Calu3 (cell line): ENCODE measurements at places on chromosomes 1 and 21. TPM values are rescaled to one million over a fixed set of nuclear protein-coding genes. Genes with fewer than 3 reads are reported as not detected.

- peak; percentile 43 for DNase-seq
Observed at GRCh38 chr1:205947024-205947423, 3.8 kb upstream of the SLC26A9 start.

DNA sequence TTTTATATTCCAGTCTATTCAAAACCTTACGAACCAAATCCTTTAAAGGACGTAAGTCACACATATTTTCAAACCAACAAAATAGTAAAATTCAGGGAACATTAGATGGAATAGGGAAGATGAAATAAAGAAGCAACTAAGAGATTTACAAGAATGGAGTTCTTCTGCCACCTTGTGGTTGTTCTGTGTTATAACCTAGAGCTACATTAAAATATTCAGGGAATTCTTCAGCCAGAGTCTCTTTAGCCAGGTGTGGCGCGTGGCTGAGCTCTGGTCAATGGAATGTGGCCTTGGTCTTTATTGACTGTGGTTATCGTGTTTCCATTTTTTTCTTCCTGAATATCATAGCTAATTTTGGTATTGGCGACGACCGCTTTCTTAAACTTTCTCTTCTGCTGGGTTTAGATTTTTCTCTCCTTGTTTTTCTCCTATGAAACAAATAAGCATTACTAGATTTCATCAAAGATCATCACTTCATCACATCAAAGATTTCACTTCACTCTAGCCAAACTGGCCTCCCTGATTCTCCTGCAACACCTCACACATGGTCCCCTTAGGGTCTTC is 221.3 kb downstream of the MRPL39 start:
- DNase-seq, result peak; percentile 19

GRCh38 chr1:167774710-167775109 is 52.9 kb downstream of the MPZL1 start:
- no peak for DNase-seq

DNA sequence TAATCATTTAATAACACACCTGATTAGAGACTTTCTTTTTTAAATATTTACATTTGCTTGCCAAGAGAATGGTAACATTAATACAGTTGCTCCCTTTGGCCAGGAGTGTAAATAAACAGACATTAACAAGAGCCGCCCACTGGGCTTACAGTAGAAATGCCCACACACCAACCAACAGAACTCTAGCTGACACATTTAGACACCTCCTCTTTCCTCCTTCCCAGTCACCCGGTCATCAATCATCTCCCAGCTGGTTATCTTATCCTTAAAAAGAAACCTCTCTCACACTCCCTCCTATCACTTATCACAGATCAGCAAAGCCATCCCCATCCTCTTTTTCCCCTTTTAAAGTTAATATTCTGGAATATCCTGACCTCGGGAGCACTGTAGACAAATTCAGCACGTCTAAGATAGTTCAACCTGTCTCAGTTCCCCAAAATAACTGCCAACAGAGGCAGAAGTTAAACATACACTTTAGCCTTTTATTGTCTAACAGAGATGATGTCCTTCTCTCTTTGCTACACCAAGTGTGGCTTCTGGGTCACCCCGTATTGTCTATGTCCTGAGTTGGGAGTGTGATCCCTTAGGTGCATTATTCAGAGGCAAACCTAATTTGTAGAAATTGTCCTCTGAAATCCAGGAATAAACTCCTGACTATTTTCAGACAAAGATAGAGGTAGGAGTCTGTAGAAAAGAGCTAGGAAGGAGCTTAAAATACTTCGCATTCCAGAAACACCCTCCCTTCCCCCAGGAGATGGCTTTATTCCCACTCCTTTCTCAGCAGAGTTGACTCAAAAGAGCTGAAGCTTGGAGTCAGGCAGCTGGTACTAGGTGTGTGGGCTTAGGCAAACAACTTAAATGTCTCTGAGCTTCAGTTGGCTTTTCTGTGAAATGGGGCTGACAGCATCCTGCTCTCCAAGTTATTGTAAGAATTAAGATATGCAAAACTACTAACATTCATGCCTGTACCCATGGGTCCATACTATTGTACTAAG is 8.8 kb downstream of the MYCL start:
- peak; percentile 24 for DNase-seq

DNA sequence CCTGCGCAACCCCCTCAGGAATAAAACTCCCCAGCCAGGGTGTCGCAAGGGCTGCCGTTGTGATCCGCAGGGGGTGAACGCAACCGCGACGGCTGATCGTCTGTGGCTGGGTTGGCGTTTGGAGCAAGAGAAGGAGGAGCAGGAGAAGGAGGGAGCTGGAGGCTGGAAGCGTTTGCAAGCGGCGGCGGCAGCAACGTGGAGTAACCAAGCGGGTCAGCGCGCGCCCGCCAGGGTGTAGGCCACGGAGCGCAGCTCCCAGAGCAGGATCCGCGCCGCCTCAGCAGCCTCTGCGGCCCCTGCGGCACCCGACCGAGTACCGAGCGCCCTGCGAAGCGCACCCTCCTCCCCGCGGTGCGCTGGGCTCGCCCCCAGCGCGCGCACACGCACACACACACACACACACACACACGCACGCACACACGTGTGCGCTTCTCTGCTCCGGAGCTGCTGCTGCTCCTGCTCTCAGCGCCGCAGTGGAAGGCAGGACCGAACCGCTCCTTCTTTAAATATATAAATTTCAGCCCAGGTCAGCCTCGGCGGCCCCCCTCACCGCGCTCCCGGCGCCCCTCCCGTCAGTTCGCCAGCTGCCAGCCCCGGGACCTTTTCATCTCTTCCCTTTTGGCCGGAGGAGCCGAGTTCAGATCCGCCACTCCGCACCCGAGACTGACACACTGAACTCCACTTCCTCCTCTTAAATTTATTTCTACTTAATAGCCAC is 696 bp downstream of the TGFB2 start:
- DNase-seq, result peak; percentile 70

- no peak for DNase-seq
Observed at GRCh38 chr21:34865400-34866241, 183.5 kb downstream of the RUNX1 start.

- DNase-seq, result no peak
Observed at GRCh38 chr1:201493757-201494617, 12.9 kb downstream of the CSRP1 start.

Gene DNAH14
- 64.3 and 66.8 TPM in 2 replicates for total RNA-seq

- no peak for DNase-seq
Observed at GRCh38 chr21:34640858-34641257, 25.9 kb upstream of the RCAN1 start.

- DNase-seq, result no peak
Observed at GRCh38 chr1:17255336-17255735, 6.4 kb downstream of the PADI3 start.

DNA sequence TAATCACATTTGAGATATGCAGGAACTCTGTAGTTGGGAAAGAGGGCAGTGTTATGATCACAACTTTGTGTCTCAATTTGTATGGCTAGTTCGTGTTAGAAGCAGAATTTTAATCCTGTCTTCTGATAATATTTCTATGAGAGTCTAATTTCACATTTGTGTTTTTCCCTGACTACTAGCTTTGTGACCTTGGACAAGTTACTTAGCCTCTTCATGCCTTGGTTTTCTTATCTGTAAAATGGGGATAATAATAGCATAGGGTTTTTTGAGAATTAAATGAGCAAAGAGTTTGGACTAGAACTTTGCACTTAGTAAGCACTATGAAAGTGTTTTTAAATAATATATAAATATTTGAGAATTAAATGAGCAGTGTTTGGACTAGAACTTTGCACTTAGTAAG is 24.9 kb upstream of the SCAF4 start:
- no peak for DNase-seq

Gene G0S2
- 2.4 and 4.0 TPM in 2 replicates for total RNA-seq

Gene HFM1
- not detected in 2 replicates for total RNA-seq

DNA sequence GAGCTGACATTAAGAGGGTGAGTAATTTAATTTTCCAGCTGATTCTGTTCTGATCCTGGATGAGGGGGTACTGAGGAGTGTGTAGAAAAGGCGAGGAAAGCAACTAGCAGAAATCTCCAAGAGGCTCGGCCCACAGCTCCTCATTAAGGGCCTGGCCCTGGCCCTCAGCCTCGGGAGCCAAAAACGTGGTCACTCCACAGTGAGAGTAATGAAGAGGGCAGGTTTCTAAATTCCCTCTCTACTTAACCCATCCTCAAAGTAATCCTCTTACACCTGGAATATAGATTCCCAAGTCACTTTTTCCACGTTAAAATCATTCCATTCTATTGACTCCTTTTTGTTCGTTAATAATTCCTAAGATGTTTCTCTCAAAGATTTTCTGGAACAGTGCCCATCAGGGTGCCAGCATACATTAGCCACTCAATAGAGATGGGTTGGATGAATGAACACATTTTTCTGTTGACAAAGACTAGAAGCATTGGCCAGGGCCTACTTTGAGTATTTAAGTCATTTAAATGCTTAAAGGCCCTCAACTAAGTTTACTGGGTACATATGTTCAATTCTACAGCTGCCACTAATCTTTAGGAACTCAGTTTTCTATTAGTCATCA is 1.1 kb upstream of the COL11A1 start:
- DNase-seq, result no peak

GRCh38 chr1:111769517-111770146 is 13.9 kb downstream of the DDX20 start:
- peak; percentile 17 for DNase-seq

DNA sequence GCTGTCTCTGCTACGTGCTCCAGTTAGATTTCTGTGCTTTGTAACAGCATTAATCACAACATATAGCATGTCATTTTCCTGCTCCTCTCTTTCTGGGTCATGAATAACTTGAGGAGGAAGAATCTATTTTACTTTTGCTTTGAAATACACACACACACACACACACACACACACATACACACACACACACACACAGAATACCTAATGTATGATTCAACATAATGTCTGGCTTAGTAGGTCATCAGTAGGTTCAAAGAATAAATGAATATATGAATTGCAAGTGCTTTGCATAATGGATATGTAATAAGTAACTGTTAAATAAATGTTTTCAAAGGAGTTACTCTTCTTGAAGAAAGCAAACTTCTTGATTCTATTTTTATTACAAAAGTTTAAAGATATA is 249.0 kb downstream of the PDE4B start:
- DNase-seq, result no peak

- DNase-seq, result no peak
Observed at GRCh38 chr1:204255966-204256365, 42.2 kb upstream of the GOLT1A start.

- DNase-seq, result no peak
Observed at GRCh38 chr1:24472527-24473251, 29.9 kb upstream of the RCAN3 start.

Gene EXO1
- 19.9 and 36.3 TPM in 2 replicates for total RNA-seq

Gene A3GALT2
- 0.61 TPM in 1 of 2 replicates, not detected in the other for total RNA-seq

DNA sequence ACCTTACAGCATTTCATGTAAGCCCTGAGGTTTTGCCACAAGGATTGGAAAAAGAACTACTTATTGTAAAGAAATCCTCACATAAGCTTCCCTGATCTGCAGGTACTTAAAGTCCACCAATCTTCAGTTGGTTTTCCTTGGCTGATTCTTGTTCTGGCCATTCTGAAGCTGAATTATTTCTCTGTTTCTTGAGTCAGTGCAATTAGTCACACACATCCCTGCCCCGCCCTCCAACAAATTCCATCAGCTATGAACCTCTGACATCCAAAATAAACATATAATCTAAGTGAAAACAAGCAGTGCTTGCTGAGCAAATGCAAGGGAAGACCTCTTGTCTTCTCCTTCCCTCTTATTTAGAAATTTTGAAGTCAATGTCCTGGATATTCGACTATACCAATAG is 8.2 kb upstream of the FNDC7 start:
- DNase-seq, result peak; percentile 15

Gene TNFAIP8L2
- total RNA-seq, result not detected in 2 replicates

DNA sequence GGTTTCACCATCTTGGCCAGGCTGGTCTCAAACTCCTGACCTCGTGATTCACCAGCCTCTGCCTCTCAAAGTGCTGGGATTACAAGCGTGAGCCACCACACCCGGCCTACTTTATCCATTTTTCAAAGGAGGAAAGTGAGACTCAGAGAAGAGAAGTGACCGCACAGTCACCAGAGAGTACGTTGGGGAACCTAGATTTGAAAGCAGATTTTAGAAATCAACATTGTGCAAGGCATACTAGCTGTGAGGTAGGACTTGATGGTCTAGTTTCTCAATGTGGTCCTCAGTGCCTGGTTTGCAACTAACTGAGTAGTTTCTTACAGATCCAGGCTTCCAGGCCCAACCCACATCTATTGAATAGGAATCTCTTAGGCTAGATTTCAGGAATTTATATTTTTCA is 1.7 kb upstream of the PRCC start:
- no peak for DNase-seq

Gene CNN3
- 83.4 and 140 TPM in 2 replicates for total RNA-seq

- peak; percentile 5 for DNase-seq
Observed at GRCh38 chr1:220271706-220272046, 577 bp downstream of the RAB3GAP2 start.

DNA sequence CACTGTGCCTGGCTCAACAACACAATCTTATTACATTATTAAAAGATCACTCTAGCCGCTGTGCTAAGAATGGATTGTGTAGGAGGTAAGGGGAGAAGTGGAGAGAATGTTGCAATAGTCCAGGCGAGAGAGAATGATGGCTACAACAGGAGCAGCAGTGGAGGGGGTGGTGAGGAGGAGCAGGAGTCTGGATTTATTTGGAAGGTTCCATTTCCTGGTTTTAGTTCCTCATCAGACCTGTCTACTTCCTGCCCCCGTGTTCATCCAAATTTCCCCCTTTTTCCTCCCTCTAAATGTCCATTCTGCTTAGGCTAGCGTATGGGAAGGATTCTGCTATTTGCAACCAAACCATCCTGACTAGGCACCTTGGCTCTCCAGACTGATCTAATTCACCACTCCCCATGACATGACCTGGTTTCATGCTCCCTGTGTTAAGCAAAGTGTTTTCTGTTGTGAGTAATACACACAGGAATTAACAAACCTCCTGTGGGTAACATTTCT is 35.1 kb upstream of the EYA3 start:
- no peak for DNase-seq

DNA sequence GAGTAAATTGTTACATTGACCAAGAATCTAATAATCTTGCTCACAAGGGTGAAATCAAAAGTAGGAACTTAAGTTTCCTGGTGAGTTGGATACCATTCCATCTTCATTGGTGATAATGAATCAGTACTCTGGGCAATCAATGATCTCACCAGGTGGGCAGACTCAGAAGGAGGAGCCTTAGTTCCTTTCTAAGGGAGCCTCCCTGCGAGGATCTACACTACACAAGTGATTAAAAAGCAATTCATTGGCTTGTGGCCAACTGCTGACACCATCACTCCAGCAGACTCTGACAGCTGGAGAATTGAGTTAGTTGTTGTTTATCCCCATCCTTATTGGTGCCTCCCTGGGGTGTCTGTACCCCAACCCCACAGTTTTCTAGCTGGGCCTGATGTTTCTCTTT is 84.1 kb upstream of the VANGL1 start:
- no peak for DNase-seq

Gene IL19
- not detected in 2 replicates for total RNA-seq
